ENCODE measurements at places on chromosomes 6 and 20.

DNA sequence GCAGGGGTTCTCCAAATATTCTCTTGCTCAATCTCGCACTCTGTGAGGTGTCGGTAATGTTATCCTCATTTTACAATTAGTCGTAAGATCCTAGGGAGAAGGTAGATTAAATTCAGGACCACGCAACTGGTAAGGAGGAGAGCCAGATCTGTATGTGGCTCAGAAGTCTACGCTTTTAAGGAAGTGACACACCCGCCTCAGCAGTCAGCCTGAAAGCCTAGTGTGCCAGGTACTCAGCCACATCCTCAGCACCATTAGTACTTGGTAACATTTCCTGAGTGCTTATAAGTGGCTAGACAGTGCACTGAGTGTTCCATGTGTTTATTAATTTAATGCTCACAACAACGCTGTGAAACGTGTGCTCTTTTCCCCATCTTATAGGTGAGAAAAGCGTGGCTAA, 63.7 kb downstream of the DHX35 start:
- no peak for DNase-seq

DNA sequence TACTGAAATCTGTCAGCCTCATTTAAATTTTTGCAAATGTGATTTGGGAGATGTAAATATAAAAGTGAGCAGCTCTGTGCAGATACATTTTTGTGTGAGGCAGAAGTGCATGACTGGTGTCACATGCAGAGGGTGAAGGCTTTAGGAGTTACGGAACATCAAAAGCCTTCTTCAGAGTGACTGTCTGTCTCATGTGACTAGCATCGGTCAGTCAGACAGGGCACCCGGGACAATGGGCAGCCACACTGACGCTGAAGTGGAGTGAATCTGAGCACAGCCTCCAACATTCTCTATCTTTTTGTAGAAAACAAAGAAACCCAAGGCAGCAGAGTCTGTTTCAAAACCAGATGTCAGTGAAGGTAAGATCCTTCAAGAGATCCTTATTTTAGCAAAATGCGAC, 7.9 kb upstream of the FAM209A start:
- no peak for DNase-seq

DNA sequence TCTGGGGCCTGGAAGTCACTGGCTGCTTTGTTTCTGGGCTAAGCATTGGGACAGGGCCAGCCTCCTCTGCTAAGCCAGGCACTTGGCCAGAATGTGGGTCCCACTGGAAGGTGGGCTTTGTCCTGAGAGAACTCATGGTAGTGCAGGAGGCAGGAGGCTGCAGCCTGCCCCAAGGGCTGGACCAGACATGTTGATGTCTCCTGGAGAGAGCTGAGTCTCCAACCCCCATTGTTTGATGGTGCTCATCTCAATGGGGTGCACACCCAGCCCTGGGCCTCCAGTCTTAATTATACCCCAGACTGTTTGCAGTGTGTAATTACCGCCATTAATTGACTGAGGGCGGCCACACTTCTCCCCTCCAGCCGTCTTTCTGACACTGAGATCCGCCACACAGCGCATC, 220.5 kb upstream of the PMEPA1 start:
- DNase-seq, result no peak

DNA sequence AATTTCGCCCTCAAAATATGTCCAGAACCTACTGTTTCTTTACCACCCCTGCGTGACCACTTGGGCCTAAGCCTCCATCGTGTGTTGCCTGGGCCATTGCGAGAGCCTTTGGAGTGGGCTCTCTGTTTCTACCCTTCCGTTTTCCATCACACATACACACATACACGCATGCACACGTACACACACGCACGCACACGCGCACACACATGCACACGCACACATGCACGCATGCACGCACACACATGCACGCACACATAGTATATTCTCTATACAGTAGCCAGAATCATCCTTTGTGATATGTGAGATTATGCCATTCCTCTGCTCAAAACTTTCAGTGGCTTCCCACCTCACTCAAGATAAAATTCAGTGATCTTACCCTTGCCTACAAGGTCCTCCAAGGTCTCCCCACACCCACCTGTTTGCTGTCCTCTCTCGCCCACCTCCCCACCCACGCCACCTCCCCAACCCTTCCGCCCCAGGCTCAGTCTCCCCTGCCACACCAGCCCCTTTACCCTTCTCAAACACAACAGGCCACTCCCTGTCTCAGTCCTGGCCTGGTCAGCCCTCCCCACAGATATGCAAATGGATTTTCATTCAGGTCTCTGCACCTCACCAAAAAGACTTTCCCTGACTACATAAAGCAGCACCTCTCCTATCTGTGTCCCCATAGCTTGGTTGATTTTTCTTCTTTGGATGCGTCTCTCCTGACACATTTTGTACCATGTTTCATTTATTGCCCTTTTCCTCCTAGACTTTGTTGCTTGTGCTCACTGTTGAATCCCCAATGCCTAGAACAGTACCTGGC, 559.6 kb downstream of the CD83 start:
- no peak for DNase-seq

DNA sequence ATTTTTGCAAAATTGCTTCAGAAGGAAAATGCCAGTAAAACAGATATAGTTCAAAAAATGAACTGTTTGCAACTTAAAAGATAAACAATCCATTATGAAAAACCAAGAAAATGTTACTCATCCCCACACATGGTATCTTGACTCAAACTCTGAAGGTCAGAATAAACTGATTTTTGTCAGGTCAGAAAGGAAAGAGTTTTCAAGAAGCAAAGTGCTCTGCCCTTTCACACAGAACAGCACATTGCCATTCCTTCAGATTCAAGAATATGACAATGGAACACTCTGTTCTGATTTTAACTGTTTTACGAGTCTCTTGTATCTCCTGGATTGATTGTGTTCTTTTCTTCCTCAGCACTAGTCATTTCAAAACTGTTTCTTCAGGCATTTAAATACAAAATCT, 33.8 kb upstream of the NT5E start:
- no peak for DNase-seq

- no peak for DNase-seq
Measured at GRCh38 chr6:167294241-167294640, 3.1 kb downstream of the UNC93A start.

DNA sequence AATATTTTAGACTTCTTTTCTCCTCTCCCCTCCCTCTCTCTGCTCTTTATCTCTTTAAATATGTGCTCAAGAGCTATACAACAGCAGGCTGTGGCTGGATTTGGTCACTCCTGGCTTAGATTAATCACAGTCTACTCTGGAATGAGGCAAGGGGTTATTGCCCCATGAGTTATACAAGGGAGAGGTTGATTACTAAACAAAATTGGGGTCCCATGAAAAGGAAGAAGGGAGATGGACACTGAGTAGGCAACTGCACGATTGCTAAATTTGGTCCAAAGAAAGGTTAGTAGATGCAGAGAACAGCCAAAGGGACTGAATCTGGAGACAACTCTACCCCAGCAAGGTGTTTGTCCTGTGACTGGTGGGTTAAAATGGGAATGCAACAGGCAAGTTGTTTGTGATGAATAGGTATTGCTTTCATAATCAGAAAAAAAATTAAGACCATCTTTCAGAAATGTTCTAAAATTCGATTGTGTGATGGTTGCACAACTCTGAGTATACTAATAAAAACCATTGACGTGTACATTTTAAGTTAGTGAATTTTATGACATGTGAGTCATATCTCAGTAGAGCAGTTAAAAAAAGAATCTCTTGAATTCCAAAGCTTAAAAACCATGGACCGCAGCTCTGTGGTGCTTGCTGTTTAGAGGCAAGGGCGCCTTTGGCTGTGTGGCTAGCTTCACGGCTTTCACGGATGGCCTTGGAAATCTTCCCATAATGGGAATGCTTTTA, 57.1 kb downstream of the KIZ start:
- DNase-seq, result no peak

GRCh38 chr6:162710936-162711335, 16.6 kb downstream of the PRKN start:
- DNase-seq, result no peak

DNA sequence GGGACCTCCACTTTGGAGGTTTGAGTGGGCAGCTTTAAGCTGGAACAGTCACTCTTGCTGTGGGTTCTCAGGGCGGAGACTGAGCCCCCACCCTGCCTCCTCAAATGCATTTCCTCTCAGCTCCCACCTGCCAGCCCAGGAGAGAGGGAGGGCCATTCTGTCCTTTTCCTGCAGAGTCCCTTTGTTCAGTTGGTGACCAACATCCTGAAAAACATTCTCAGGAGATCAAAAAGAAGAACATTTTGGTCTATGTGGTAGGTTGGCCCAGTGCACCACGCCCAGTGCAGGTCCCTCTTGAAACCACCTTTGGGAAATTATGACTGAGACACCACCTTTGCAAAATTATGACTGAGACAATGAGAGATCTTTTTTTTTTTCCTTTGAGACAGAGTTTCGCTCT, 13.4 kb downstream of the SLC52A3 start:
- no peak for DNase-seq

DNA sequence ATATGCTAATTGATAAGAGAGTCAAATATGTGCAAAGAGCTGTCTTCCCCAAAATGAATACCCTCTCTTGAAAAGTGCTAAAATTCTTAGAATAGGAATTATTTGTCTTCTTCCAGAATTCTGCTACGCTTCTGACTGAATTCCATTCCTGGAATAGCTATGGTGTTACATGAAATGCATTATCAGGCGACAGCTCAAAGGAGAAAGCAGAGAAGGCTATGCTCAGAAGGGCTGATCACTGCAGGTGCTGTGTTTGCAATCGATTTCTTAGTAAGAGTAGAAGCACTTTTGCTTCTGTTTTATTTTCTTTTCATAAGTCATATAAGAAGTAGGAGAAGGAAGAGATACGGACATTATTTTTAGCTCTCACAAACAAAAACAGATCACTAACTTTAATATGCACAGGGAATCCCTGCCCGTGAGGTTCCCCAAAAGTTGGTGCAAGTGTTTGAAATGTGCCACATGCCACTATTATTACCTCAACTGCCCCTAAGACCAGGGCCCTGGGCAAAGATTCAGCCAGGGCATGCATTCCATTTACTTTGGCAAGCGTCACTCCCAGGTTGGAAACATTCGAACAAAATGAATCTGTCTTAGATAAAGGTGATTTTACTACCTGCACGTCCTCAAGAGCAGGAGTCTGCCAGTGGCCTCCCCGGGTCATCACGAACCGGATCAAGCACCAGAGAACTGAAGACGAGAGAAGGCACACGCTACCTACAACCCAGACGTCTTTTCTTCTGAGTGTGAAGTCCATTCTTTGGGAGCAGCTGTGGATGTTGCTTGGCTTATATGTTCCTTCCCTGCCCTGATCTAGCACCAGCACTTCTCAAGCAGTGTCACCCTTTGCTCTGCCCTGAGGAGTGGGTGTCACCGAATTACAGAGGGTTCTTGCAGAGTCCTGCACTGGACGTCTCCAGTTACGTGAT, 7.2 kb downstream of the MYLK4 start:
- DNase-seq, result no peak

DNA sequence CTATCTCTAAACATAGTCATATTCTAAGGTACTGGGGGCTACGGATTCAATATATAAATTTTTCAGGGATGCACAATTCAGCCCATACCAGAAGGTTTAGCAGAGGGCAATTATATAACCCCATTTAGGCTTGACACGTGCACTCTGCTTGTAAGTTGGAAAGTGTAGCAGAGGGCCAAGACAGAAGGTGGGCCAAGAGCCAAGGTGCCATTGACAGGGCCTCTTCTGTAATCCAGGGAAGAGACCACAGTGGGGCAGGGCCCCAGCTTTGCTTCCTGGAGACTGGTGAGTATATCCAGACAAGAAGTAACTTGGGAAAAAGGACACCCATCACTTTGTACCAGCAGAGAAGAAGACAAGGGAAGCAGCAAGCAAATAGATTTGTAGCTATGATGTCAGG, 672.4 kb upstream of the MARCKS start:
- no peak for DNase-seq

- no peak for DNase-seq
Measured at GRCh38 chr6:137167702-137168377, 5.6 kb downstream of the IL22RA2 start.

GRCh38 chr6:137780447-137781034, 86.5 kb upstream of the TNFAIP3 start:
- DNase-seq, result no peak

DNA sequence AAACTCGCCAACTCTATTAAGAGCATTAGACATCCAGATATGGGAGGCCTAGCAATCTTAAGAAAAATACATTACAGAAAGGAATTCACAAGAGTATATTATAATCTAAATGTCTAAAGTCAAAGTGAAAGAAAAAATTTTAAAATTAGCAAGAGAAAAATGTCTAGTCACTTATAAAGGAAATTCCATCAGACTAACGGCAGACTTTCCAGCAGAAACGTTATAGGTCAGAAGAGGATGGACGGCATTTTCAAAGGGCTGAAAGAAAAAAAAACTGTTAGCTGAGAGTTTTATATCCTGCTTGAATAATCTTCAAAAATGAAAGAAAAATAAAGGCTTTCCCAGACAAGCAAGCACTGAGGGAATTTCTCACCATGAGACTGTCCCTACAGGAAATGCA, 269.0 kb downstream of the HDGFL1 start:
- no peak for DNase-seq

DNA sequence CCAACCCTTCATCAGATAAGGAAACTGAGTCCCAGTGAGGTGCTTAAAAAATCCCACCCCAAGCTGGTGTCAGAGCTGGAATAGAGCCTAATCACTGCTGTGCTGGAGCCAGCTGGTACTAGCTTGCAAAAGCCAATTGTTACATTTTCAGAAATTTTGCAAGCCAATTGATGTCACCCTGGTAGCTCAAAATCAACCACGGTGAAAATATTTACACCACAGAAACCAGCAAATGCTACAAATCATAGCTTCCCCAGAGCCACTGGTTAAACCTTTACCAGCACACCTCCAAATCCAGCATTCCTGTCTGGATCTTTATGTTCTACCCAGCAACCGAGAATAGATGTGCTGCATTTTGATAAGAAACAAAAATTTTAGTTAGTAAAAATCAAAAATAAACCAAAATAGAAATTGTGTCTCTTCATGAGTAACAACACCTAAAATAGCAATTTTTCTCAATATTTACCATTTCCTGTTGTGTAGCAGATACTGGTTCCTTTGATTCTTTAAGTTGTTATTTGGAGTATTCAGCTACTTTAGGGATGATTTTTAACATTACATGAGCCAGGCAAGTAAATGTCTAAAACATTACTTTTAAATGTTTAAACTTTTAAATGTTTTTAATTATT, 7.2 kb upstream of the LCA5 start:
- DNase-seq, result no peak

DNA sequence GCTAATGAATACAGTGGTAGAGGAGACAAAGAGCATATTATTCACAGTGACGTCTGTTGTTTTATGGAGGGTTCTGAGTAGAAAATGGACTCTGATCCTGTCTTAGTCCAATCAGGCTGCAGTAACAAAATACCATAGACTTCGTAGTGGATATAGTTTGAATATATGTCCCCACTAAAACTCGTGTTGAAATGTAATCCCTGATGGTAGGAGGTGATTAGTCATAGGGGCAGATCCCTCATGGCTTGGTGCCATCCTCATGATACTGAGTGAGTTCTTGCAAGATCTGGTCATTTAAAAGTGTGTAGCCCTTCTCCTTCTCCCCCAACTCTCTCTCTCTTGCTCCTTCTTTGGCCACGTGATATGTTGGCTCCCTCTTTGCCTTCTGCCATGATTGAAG, 82.5 kb downstream of the CD83 start:
- DNase-seq, result no peak
